ENCODE measurements at places on chromosomes 2 and 18. TPM values are rescaled to one million over a fixed set of nuclear protein-coding genes. Genes with fewer than 3 reads are reported as not detected.

NYAP2 gene
- not detected for total RNA-seq

FAP gene
- 1.9 TPM for total RNA-seq

MRPS9 gene
- total RNA-seq, result 68.7 TPM

- no peak for DNase-seq
Observed at GRCh38 chr2:144146876-144147275, 373.0 kb downstream of the ZEB2 start.

GRCh38 chr2:174280596-174280995 is 32.3 kb upstream of the OLA1 start:
- DNase-seq, result no peak

GRCh38 chr2:99552529-99552928 is 62.7 kb upstream of the REV1 start:
- no peak for DNase-seq

DNA sequence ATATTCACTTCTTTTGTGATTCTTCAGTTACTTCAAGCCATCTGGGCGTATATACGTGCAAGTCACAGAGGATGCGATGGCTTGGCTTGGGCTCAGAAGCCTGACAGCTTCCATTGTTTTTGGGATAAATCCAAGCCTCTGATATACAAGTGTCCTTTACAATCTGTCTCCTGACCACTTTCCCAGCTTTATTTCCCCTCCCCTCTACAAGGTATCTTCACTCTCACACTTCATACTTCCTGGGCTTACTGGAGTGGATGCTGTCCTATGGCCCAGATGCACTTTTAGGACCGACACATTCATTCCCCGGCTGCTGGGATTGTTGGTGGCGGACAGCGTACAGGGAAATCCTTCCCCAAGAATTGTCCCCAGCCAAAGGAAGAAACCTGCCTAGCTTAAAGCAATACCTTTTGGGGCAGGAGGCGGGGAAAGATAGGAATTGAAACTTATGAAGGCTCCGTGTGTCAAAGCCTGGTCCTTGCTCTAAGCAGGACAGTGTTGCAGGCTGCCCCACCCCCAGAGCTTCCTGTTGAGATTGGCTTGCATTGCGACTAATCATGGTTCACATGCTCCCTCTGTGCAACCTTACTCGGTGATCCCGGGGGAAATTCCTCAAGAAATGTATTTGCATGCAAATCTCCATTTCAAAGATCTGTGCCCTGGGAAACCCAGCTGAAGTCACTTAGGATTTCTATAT is 802.9 kb upstream of the ID2 start:
- DNase-seq, result no peak

DNA sequence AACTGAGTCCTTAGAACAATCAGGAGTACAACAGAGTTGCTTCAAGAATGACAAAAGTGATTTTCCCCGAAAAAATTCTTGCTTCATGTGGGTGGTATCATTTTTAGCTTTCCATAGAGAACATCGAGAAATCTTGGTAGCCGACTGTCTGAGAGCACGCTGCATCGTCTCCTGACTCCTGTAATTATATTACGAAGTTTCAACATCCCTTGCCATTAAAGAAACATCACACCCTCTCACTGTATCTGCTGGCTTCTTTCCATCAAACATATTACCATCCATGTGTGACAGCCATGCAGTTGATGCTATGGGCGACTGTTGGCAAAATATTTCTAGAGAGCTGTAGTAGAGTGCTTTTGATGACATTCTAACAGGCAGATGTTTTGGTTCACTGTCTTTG is 311.2 kb downstream of the CMPK2 start:
- DNase-seq, result no peak

DNA sequence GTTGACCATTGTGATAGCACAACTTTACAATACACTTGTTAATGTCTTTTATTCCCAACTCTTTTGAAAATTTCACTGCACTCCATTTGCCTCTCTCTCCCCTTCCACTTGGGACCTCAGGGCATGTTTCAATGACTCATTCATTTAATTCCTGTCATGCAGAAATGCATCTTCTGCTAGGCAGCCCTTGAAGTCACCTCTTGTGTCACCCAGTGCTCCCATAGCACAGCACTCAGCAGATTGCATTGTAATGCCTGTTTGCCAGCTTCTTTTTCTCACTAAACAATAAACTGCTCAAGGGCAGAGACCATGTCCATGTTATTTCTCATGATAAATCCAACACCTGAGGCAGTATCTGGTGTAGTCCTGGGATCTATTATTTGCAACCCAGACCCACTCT is 85.9 kb upstream of the ACSL3 start:
- peak; percentile 35 for DNase-seq

- no peak for DNase-seq
Observed at GRCh38 chr2:102262216-102263129, 48.9 kb upstream of the IL1RL1 start.

- DNase-seq, result no peak
Observed at GRCh38 chr2:85988175-85988913, 99.6 kb upstream of the ST3GAL5 start.

DNA sequence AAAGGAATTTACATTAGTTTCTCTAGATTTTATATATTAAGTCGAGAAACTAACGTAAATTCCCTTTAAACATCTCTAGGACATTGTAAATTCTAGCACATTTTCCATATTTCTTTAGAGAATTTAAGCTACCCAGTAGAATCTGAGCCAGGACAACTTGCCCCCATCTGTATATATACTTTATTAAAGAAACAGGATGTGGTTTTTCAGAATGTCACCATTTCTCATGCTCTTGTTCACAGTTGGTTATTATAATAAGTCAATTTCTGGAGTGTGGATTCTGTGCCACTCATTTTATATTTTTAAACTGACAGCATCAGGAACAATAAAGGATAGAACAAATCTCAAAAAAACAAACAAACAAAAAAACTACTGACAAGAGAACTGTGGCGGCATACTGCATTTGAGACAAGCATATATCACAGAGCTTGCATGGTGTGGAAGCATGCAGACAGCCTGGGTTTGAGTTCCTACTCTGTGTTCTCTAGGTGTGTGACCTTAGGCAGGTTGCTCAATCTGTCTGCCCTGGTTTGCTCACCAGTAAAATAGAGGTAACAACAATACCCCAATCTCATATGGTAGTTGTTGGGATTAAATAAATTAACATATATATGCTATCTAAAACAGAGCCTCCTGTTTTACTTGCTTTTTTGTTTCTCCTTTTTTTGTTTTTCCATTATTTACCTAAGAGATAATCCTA is 61.4 kb upstream of the DNER start:
- DNase-seq, result peak; percentile 16
